ENCODE measurements at places on chromosomes 5 and 9.

GRCh38 chr5:115494570-115495289 lies 49.8 kb downstream of the FEM1C start:
- DNase-seq: no peak

GRCh38 chr9:23638837-23639426 lies 187.1 kb downstream of the ELAVL2 start:
- no peak for DNase-seq

GRCh38 chr5:143315929-143316328 lies 87.6 kb downstream of the NR3C1 start:
- DNase-seq: no peak

GRCh38 chr5:135740475-135740874 lies 94.0 kb upstream of the SLC25A48 start:
- no peak for DNase-seq

- DNase-seq: no peak
These were observed 74.4 kb upstream of the ATP10B start for GRCh38 chr5:160926428-160926827.

DNA sequence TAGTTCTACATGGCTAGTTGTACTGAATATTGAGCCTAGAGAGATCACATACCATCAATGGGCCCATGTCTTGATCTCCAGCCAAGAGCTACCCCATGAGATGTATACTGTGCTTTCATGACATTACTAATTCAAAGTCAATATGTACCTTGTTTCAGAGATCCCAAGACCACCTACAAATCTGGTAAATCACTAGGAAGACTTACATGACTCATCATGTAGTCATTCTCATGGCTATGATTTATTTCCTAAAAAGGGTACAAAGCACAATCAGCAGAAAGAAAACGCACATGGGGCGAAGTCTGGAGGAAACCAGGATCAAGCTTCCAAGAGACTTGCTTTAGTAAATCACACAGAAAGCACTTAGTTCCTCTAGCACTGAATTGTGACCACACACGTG lies 103.0 kb downstream of the PCSK5 start:
- DNase-seq: no peak

- no peak for DNase-seq
These were observed 4.1 kb downstream of the ALDH1A1 start for GRCh38 chr9:72948575-72949243.

- DNase-seq: no peak
These were observed 398.9 kb downstream of the ACTL7B start for GRCh38 chr9:108456903-108457302.

GRCh38 chr9:128732576-128732975 lies 8.6 kb upstream of the ZDHHC12 start:
- no peak for DNase-seq

DNA sequence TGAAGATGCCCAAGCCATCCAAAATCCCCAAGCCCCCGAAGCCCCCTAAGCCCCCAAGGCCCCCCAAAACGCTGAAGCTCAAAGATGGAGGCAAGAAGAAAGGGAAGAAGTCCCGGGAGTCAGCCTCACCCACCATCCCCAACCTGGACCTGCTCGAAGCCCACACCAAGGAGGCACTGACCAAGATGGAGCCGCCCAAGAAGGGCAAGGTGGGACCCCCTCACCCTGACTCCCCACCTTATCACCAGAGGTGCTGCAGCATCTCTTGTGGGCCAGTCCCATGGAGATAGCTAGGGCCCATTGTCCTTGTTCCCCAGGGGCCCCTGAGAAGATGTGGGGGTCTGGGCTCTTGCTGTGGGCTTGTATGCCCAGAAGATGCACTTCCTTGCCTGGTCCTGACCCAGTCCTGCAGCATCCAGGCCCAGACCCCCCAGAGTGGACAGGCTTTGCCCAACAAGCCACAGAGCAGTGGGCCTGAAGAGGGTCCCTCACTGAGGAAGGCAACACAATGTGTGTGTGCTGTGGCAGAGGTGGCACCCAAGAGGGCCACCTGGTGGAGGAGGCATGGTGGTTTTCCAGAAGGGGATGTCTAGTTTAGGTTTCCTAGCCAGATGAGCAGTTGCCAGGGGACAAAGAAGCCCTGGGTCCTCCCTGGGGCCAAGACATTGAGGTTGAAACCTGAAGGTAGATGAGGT lies 84.1 kb downstream of the PHF2 start:
- no peak for DNase-seq

GRCh38 chr5:89606939-89607534 lies 724.1 kb upstream of the MEF2C start:
- DNase-seq: no peak

- DNase-seq: no peak
These were observed 84.2 kb downstream of the ARL15 start for GRCh38 chr5:54226215-54226614.

DNA sequence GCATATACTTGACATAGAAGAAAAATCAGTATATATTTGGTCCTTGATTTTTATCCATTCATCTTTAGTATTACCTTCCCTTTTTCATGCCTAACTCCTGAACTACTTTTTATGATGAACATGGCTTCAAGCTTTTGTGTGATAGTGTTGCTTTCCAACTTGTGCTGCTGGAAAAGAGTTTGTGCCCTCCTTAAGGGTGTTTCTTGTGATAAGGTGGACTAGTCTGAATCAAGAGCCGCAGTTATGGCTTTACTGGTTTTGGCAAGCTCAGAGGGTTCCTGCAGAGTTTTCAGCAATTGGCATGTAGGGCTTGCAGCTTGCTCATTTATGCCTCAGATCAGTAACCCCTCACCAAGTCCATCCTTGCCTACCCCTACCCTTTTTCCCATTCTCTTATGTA lies 20.5 kb downstream of the POLR3G start:
- no peak for DNase-seq

DNA sequence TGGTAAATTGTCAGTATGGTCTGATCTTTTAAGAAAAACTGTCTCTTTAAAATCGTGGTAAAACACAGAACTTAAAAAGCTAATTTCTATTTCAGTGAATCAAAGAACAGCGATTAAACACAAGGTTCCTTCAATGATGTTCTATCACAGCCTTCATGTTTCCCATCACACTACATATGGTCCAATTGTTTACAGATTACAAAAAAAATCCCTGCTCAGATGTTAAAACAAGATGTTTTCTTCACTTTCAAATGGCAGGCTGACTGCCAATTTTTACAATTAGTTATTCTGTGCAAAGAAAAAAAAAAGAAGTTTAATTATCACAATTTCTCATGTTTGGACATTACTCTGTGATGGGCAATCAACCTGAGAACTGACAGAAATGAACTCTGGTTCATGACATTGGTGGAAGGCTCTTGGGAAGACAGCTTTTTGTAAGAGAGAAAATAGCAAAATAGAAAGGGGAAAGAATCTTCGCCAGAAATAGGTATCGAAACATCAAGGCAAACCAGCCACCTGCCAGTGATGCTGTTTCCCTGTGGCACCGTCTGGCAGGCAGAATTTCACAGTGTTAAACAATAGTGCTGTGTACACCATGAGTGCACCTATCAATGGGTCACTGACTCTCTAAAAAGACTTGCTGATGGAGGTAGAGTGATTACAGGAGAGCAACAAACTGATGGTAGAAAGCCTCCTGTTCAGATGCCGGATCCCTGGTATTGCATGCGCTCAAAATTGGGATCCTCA lies 1020.0 kb upstream of the ARRDC3 start:
- no peak for DNase-seq

GRCh38 chr9:123662057-123662776 lies 267.7 kb downstream of the DENND1A start:
- DNase-seq: no peak

- DNase-seq: no peak
These were observed 12.4 kb upstream of the TENT4A start for GRCh38 chr5:6700685-6701355.

DNA sequence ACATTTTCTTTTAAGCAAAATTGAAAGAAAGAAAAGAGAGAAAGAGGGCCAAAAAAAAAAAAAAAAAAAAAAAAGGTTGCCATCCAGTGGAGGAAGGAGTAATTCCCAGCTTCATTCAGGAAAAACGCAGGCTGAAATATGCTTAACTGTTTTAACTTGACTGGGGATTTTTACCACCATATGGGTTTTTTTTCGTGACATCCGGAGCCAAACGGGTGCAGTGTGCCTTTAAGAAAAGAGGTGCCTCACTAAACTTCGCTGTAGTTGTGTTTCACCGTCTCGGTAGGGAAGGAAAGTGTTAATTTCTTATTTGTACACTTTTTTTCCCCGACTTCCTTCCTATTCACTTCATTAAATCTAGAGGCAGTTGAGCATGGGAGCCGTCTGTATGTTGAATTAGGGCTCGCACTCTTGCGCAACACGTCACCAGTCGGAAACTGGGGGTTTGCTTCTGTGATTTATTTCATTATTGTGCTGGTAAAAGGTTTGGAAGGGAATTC lies 143.0 kb downstream of the SMARCA2 start:
- DNase-seq: peak; percentile 78

- DNase-seq: no peak
These were observed 12.5 kb upstream of the SHB start for GRCh38 chr9:38081356-38082108.

DNA sequence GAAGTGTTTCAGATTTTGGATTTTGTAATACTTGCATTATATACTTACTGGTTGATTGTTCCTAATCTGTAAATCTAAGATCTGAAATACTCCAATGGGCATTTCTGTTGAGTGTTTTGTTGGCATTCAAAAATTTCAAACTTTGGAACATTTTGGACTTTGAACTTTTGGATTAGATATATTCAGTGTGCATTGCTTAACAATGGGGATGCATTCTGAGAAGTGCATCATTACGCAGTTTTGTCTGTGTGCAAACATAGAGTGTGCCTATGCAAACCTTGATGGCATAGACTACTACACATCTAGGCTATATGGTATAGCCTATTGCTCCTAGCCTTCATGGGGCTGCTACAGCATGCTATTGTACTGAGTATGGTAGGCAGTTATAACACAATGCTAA lies 325.4 kb downstream of the KDM4C start:
- no peak for DNase-seq

GRCh38 chr5:41365369-41365768 lies 145.0 kb downstream of the PLCXD3 start:
- DNase-seq: no peak

DNA sequence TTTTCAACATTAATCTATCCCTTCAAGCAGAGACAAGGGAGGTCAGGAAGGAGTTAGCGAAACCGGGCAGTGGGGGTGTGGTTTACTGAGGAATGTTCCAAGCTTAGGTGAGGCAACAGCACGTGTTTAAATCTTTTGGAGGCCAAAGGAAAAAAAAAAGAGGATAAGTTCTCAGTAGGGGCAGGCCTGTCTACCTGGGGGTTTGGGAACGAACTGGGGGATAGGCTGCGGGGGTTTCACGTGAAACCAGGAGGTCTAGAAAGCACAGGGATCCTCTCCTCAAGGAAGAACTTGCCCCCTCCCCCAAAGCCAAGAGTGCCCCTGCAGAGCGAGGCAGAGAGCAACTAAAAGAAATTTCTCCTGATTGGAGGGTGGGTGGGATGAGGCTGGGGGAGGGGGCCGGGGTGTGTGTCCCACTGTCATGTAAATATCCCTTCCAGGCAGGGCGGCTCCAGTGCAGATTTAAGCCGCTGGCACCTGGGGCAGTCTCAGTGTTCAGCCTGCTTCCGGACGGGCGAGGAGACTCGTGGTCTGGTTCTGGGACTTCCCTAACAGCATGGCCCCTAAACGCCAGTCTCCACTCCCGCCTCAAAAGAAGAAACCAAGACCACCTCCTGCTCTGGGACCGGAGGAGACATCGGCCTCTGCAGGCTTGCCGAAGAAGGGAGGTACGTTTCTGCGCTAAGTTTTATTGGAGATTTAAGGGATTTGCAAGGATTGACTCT lies 5.5 kb upstream of the SET start:
- DNase-seq: no peak

GRCh38 chr5:97266576-97266975 lies 83.5 kb upstream of the RIOK2 start:
- no peak for DNase-seq

- no peak for DNase-seq
These were observed 82.8 kb upstream of the SPATA31C2 start for GRCh38 chr9:88221105-88221504.

DNA sequence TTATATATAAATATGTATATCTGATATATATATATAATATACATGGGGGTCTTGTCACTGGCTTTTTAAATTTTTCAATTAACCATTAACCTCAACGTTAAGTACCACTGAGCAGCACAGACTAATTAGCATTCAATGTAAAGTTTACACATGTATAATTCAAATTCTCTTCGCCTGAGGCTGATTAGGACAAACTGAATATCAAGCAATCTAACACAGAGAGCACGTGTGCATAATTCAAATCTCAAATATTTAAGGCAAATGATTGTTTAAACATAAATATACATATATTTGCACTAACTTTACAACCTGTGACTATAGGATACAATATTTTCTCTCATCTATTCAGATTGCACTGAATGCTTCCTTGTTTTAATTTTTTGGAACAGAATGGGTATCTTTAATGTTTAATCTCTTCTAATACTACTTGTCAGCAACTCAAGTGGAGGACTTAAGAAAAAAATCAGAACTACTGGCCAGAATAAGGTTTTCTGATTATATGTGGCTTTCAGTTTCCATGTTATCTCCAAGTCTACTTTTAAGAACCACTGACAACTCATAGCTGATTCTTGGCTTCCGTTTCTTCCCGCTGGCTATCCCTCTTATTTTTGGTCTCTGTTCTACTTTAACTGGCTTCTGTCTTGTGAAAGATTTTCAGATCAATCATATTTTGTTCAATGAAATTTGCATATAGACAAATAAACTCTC lies 204.8 kb downstream of the MLLT3 start:
- DNase-seq: no peak

DNA sequence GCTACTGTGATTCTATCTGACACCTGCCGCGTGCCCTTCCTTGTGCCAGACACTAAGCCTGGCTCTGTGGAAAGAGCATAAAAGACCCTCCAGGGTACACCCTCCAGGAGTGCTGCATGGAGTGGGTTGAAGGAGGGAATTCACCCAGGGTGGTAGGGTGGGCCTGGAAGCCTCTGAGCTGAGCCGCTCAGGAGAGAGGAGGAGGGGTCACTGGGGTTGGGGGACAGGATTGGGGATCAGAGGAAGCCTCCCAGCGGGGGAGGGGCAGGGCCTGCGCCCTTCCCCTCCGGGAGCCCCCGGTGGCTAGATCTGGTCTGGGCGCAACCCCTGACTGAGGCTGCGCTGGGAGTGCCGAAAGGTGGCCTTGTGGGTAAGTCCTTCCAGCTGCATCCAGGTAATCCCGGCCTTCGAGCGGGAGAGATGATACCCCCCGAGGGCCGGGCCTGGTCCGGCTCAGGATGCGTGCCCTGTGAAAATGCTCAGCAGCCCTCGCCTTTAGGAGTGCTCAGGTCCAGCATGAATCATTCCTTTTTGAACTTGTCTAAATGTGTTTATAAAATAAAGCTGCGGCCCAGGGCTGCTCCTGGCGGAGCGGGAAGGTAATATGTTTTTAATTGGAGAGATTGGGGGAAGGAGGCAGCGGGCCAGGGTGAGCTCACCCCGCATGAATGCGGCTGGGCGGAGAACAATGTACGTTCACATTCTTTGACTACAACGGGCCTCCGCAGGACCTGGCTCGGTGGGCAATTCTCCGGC lies 118.1 kb upstream of the SMIM23 start:
- DNase-seq: peak; percentile 16

- DNase-seq: no peak
These were observed 452.4 kb upstream of the GRAMD2B start for GRCh38 chr5:125970631-125971307.

GRCh38 chr9:130320723-130321481 lies 55.3 kb downstream of the HMCN2 start:
- no peak for DNase-seq

GRCh38 chr5:107257885-107258520 lies 412.7 kb downstream of the EFNA5 start:
- no peak for DNase-seq

All from left renal pelvis (tissue), 4 donors.